ENCODE measurements at places on chromosomes 2 and 18.

GRCh38 chr18:74982946-74983635 is 225.8 kb downstream of the PTGR3 start:
- peak; percentile 98 for DNase-seq

DNA sequence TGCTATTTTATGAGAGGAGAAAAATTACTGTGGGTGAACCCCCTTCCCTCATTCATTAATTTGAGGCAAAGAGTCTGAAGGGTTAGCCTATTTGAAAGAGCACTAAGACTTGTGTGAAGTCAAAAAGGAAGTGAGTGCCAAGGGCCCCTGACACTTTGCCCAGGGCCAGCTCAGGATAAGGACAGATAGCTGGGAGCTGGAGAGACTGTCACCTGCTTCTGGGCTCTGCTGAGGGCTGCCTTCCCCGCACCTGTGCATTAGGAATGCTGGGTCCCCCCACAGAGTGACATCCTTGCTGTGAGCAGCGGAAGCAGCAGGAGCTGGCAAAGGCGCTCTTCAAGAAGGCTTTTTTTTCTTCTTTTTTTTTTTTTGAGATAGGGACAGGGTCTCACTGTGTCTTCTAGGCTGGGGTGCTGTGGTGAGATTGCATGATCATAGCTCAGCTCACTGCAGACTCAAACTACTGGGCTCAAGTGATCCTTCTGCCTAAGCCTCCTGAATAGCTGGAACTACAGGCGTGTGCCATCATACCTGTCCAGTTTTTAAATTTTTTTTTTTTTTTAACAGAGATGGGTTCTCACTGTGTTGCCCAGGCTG is 148.3 kb downstream of the AQP4 start:
- DNase-seq: no peak

DNA sequence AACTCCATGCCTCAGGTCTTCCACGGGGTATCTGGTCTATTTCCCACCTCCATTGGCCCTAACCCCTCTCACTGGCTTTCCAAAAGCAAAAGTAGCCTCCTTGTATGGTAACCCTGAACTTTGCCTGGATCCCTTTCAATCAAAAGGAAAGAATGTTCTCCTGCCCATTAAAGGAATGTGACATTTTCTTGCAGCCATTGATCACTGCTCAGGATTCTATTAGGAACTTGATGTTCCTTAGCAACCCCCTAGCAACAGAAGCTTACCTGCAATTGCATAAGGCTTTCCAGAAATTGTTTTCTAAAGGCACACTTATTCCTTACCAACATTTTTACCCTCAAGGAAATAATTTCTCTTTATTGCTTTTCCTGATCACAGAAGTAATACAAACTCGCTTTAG is 91.4 kb upstream of the AGAP1 start:
- DNase-seq: no peak

GRCh38 chr2:20168727-20169696 is 55.9 kb downstream of the SDC1 start:
- DNase-seq: no peak

DNA sequence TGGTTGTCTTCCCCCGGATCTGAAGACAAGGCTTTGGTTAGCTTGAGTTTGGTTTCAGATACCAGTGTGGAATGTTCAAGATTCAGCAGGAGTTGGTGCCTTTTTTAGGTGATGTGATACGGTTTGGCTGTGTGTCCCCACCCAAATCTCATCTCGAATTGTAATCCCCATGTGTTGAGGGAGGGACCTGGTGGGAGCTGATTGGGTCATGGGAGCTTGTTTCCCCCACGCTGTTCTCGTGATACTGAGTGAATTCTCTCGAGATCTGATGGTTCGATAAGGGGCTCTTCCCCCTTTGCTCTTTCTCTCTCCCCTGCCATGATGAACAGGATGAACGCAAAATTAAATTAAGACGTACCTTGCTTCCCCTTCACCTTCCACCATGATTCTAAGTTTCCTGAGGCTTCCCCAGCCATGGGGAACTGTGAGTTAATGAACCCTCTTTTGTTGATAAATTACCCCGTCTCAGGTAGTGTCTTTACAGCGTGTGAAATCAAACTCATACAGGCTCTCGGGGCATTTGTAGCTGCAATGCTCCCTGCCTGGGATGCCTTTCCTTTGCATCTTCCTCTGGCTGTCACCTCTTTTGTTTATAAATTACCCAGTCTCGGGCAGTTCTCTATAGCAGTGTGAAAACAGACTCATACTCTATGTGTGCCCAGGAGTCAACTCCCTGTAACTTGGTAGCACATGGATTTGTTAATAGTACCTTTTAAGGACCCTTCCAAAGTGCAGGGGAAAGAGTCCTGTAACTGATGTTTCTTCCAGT is 21.3 kb downstream of the PDCD1 start:
- DNase-seq: no peak

- DNase-seq: no peak
Measured at GRCh38 chr18:44979748-44980147, 299.1 kb downstream of the SETBP1 start.

GRCh38 chr18:76943542-76944339 is 121.4 kb downstream of the ZNF236 start:
- DNase-seq: no peak

GRCh38 chr18:45175511-45175910 is 439.8 kb upstream of the SLC14A2 start:
- DNase-seq: no peak

GRCh38 chr2:237688081-237688480 is 60.7 kb downstream of the LRRFIP1 start:
- DNase-seq: no peak

- no peak for DNase-seq
Measured at GRCh38 chr2:3654531-3655225, 3.3 kb upstream of the ALLC start.

GRCh38 chr2:112591413-112591812 is 7.0 kb downstream of the CHCHD5 start:
- no peak for DNase-seq

DNA sequence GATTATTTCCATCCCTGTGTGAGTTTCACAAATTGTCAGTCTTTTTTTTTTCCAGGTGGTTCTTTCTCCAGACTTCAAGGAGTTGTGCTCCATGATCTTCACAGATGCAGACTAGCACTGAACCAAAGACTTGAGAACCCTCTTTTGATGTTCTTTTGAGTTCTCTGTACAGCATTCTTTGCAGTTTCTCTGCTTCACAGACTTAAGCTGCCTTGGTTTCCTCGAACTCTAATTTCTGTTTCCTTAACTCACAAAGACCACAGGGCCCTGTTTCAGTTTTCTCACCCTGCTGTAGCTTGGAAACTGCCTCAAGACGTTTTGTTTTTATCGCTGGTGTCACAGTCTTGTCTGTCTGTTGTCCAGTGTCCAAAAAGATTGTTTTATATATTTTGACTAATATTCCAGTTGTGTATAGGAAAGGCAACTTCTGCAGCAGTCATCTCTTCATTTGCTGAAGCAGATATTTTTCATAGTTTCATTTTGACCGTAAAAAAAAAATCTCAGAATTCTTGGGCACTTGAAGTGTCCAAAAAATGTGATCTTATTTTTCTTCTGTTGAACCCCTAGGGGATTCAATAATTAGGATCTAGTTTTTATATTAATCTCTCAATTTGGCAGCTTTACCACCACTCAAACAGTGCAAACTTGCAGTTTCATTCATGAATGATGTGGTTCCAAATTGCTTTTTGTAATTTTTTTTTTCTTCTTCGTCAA is 97.0 kb upstream of the MC4R start:
- no peak for DNase-seq

GRCh38 chr2:10195278-10196109 is 73.0 kb downstream of the RRM2 start:
- no peak for DNase-seq

DNA sequence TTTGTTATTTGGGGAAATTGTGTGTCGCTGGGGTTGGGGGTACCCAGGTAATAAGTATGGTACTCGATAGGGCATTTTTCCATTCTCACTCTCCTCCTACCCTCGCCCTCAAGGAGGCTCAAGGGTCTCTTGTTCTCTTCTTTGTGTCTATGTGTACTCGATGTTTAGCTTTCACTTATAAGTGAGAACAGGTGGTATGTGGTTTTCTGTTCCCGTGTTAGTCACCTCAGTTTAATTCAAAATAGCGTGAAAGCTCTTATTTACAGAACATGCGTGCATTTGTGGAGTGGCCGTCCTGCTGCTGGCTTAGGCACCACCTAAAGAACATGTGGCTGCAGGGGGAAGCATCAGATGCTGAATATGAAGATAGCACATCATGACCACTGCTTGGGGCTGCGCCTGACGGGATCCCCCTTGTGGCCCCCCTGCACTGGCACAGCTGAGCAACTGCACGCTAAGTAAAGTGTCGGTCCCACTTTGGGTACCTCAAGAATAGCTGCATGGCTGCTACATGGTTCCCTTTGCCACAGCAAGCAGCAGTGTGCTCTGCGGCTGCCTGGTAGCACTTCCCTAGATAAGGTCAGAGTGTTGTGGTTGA is 569.0 kb downstream of the DCDC2C start:
- no peak for DNase-seq

DNA sequence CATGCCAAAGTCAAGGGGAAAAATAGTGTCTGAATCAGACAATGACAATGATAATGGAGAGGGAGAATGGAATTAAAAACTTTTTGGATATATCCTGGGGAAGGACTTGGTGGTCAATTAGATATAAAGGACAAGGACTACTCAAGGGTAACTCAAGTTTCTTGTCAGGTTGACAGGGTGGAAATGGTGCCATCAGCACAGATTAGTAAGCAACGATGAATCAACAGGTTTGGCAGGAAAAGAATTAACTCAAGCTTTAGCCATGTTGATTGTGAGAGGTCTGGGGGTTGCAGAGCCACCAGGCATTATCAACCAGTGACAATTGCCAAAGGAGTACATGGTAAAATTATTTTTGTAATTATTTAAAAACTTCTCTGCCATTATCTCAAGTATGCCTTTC is 35.8 kb upstream of the SPATS2L start:
- DNase-seq: no peak

DNA sequence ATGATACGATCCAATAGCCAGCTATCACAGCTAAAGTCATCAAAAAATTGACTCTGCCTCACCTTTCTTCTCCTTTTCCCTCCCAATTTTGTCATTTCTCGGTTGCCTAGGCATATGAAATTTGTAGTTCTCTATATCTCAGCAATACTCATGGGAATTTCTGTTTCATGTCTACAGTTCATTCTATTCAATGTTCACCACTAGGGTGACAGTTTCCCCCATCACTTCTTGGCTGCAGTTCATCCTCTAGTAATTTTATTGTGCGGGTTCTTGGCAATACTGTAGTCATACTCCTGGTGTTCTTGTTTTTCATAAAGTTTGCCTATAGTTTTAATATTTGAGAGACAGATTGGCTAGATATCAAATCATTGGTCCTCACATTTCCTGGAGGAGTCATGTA is 872.2 kb upstream of the ID2 start:
- no peak for DNase-seq

GRCh38 chr18:58808349-58808748 is 56.3 kb upstream of the ZNF532 start:
- no peak for DNase-seq

DNA sequence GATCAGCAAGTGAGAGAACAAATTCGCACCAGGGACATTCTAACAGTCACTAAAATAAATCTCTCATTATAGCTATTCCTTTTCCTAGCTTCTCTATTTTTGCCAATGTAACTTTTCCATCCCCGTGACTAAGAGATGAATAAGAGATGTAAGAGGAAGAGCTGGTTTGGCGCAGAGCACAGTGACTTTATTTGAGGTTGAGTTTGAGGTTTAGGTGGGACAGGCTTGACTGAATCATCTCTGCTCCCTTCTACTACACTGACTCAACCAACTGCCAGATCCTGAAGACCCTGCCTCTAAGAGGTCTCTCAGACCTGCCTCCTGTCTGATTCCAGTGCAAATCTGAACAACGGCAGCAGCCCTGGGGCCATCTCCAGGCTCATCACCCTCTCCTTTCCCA is 28.0 kb downstream of the RFX8 start:
- no peak for DNase-seq

DNA sequence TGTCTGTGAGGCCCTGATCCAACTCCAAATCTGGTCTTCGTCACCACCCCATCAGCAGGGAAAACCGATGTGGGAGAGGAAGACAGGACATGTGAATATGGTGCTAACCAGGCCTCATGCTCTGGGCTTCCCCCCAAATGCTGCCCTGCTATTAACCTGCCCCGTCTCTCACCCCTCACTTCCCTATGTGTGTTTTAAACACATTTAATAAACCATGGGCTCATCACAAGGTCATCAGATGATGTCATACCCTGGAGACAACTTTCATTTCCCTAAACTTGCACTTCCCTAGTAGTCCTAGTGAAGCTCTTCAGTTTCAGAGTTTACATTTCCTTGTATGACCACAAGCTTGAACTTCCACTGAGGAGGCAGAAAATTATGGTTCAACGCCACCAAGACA is 49.9 kb downstream of the CD8B2 start:
- no peak for DNase-seq

- peak; percentile 80 for DNase-seq
Measured at GRCh38 chr18:45775241-45775676, 50.2 kb upstream of the SIGLEC15 start.

GRCh38 chr18:57029761-57030160 is 117.1 kb upstream of the BOD1L2 start:
- DNase-seq: peak; percentile 28

DNA sequence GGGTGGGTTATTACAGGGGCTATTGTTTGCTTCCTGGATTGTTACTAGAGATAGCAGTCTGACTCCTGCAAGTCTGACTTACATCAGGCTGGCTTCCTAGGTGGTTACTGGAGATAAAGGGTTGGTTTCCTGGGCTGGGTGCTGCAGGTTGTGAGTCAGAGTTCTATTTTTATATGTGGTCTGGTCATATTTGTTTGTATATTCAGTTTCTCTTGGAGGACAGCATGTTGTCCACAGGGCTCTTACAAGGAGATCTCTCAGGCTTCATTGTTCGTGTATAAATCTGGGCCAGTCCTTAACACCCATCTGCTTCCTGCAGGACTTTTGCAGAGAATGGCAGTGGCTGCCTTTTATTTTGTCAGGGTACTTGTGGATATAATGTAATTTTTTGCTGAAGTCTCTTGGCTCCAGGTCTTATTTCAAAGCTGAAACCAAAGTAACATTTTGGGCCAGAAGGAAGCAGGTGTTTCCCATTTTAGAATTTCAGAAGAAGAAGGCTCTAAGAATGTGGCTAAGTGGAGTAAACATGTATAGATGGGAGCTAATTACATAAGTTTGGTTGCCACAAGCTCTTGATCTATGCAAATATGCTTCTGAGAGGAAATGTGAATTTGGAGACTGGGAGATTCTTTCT is 65.9 kb upstream of the SLC16A14 start:
- no peak for DNase-seq

Measured in COR-L47 (cell line).